ENCODE measurements at places on chromosomes 2 and 18.

- DNase-seq, result no peak
Measured at GRCh38 chr2:129883121-129883520, 96.3 kb upstream of the RAB6C start.

DNA sequence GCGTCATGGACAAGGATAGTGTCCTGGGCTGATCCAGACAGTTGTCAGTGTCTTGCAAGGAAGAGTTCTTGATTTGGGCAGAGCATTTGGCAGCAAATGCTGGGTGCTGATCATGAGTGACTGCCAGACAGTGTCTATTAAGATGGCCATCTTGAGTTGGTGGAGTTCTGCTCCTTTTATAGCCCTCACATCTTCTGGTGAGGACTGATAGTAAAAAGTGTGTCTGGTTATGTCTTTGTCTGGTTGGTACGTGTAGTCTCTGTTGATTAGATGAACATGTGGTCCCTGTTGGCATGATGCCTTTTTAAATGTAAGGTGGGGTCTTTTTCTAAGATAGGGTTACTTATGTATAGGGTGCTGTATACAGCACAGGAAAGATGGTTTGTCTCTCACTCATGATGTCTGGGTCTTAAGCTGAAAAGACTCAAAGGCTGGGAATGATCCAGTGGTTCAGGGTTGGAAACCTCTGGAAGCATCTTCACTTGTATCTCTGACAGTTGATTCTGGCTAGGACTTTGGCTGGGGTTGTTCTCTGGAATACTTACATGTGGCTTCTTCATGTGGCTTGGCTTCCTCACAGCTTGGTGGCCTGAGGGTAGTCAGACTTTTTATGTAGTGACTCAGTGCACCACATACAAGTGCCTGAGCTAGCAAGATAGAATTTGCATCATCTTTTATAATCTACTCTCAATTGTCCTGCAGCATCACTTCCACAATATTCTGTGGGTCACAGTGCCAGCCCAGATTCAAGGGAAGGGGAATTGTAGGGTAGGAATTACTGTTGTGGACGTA lies 11.8 kb downstream of the MTX2 start:
- no peak for DNase-seq

- no peak for DNase-seq
Measured at GRCh38 chr2:55033076-55033742, 17.0 kb downstream of the RTN4 start.

- no peak for DNase-seq
Measured at GRCh38 chr2:241728000-241728399, 6.4 kb upstream of the D2HGDH start.

DNA sequence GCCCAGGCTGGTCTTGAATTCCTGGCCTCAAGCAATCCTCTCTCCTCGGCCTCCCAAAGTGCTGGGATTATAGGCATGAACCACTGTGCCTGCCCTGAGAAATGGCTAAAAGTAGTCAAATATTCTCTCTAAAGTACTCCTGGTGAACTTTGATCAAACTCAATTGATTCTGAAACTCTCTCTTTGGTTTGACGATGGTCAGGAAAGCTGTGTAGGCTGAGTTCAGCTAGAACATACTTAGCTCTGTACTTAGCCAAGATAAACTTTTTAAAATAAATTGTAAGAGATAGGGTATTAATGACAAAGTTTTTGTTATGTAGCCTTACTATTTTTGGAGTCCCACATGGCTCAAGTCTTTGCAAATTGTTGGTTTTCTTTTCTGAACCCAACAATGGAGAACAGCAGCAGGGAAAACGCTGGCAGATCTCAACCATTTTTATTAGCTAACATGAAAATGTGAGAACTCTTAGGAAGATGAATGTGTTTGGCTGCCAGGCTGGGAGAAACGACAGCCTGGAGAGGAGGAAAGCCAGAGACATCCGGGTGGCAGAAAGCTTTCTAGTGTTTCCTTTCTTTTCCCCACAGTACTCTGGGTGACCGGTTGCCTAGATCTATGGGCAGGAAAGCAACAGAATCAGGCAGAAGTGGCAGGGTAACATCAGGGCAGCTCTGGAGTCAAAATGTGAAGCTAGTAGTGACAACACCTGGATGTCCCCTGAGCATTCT lies 193.0 kb upstream of the LHCGR start:
- no peak for DNase-seq

DNA sequence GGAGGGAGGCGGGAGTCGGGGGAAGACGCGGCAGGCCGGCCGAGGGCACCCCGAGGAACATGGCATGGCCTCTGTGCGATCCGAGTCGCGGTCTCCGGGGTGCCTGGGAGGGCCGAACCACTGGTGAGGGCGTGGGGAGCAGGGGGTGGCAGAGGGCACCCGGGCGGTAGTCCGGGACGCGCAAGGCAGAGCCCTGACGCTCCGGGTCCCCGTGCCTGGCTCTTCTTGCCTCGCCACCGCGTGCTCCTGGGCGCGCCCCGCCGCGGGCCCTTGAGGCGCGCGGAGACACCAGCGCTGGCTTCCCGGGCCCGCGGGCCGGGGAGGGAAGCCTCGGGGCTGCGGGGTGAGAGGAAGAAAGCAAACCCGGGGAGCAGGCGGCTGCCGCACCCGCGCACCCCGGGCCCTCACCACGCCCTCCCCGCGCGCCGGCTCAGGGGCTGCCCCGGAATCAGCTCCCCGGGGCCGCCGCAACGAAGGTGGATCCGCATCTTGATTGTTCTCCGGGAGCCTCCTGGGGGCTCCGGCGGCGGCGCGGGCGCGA lies 4.3 kb downstream of the SOX11 start:
- DNase-seq, result no peak

GRCh38 chr2:205358351-205358815 lies 323.9 kb upstream of the NRP2 start:
- peak; percentile 7 for DNase-seq

DNA sequence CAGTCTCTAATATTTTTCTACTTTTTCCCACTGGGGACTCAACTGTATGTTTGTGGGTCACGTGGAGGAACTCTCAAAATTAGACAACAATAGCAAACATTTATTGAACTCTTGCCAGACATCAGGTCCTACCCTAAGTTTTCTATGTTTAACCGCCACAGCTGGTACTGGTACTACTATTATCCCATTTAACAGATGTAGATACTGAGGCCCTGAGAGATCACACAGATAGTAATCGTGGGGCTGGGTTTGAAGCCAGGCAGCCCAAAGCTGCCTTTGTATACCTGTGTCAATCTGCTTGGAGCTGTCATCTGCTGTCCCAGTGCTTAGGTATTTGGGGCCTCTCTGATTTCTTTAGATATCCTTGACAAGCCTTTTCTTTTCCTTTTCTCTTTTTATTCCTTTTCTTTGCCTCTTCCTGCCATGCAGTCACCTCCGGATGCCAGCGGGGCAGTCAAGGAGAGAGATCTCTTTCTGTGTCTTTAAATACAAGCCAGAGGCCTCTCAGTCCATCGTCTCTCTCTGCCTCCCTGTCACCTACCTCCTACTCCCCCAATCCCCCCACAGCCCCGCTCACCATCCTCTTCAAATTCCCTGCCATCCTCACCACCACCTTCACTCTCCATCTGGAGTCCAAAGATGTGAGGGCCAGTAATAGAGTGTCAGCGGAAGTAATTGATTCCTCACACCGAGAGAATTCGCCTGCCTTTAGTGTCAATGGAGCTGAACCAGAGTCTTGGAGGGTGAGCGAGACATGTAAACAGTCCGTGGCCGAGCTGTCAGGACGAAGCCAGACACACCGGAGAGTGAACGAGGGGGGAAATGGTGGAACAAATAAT lies 23.4 kb downstream of the NRP2 start:
- no peak for DNase-seq

- DNase-seq, result no peak
Measured at GRCh38 chr2:176879426-176879995, 333.1 kb upstream of the HNRNPA3 start.

DNA sequence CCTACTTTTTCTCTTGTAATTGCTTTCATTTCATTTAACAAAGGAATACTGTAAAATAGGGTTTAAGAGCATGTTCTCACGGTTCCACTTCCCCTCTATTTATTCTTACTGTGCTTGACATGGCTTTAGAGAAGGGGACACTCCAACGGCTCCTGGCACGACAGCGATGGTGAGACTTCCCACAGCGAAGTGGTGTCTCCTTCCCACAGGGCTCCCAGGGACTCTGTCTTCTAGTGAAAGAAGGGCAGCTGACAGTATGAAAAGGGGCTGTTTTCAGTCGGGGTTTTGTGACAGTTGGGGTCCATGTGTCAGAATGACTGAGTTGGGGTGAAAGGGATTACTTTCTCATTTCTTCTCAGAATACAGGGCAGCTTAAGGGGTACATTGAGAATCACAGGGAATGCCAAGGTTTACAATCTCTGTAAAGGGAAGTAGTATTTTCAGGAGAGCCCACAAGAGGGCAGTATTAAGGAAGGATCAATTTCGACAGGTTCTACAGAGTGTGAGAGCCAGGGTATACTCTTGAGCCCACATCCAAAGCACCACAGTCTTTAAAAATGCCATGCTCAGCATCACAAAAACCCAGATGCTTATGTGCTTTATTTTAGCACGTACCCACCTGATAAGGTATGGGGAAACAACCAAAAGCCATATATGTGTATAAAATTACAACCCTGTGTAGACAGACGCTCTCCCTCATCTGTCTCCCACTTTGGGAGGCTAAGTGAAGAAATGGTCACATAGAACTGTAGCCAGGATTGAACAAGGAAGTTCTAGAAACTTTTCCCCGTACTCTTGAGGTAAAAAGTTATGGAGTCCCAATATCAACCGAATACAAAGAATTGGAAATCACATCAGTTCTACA lies 31.3 kb upstream of the RAPGEF4 start:
- peak; percentile 38 for DNase-seq

- no peak for DNase-seq
Measured at GRCh38 chr2:19757586-19757985, 144.2 kb downstream of the TTC32 start.

DNA sequence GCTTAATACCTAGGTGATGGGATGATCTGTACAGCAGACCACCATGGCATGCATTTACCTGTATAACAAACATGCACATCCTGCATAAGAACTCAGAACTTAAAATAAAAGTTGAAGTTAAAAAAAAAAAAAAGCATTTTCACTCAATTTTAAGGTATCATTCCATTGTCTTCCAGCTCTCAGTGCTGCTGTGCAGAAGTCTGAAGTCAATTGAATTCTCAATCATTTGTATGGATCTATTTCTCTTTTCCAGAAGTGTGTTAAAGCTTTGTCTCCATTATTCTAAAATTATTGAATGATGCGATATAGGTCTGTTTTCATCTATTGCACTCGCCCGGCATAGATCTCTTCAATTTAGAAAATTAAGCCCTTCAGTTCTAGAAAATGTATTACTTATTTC lies 202.5 kb upstream of the EPAS1 start:
- no peak for DNase-seq

DNA sequence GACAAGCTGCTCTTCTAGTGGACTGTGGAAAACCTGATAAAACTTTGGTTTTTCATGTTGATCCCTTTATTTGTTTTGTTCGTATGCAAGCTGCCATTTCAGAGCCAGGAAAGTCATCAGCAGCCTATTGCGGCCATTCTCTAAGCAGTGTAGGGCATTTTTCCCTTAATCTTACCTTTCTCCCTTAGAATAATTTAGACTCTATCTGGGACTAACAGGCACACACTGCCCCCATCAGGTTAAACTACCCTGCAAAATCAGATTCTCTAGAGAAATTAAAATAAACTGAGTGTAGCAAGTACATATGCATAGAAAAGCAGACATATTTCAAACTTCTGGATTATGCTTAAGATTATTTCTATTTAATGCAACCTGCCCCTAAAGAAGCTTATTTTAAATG lies 347.5 kb downstream of the METTL4 start:
- DNase-seq, result peak; percentile 5

DNA sequence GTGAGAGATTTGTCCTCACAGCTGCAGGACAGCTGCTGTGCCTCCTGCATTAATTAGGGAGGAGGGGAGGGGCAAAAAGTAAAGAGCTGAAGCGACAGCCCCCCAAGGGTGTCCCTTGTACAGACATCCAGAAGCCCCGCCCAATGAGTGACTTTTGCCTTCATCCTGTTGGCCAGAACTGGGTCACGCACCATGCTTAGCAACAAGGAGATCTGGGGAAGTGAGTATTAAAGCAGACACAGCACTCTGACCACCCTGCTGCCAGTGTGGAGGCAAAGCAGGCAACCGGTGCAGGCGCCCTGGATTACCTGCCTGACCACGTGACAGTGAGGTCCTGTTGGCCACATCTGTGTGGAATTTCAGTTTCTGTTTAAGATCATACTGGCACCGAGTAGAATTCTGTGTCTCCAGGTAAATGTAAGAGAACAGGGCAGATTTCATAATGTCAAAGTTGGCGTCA lies 21.5 kb upstream of the BIN1 start:
- no peak for DNase-seq

- no peak for DNase-seq
Measured at GRCh38 chr2:25467743-25468142, 126.0 kb upstream of the DNMT3A start.

GRCh38 chr2:9291331-9291730 lies 84.7 kb downstream of the ASAP2 start:
- DNase-seq, result no peak

GRCh38 chr18:36337679-36338402 lies 40.3 kb downstream of the FHOD3 start:
- DNase-seq, result no peak

DNA sequence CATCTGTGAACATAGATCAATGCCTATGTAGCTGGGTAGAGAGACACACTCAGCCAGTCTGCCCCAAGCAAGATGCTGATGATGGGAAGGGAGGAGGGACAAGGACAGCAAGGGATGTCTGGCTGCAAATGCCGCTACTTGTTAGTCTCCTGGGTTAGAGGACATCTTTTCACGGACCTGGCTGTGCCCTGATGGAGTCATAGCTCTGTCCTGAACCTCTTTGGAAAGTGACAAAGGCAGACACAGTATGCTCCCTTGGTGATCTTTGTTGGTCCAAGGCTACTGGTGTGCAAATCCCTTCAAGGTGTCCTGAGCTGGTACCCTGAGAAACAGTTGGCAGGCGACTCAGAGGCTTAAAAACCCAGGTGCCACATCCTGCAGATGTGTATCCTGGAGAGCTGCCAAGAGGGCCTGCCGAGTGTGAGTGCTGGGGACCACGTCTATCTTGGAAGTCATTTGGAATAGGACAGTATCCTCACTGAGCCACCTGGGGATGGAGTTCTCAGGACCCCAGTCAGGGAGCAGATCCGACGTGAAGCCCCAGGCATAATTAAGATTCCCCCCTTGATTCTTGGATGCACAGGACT lies 10.8 kb downstream of the FOSL2 start:
- no peak for DNase-seq

DNA sequence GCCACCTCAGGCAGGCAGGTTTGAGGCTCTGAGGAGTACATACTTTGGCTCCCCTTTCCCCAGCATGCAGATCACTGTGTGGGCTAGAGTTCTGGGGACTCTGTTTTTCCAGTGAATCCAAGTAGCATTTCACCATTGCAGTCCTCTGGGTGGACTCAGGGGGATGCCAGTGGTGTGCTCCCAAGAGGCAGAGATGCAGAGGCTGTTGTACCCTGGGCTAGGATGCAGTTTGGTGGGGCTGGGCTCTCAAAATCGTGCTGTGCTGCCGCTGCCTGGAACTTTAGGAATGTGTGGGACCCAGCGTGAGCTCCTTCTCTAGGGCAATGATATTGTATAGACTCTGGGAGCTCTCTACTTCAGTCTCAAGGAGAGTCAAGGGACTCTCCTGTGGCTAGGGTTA lies 104.9 kb downstream of the MYO3B start:
- DNase-seq, result no peak

Data from HTR-8/SVneo (cell line).